Heart left ventricle (tissue), 16 donors: ENCODE measurements at places on chromosomes 5 and 9.

- H3K36me3 ChIP-seq: no peaks in the 10 kb centered on the region
- peaks cover 54% of the 10 kb centered on the region for H3K4me1 ChIP-seq
- H3K27me3 ChIP-seq: no peaks in the 10 kb centered on the region
- no peak overlapping the region for H3K4me3 ChIP-seq
- peak overlapping the region; percentile 35 for H3K27ac ChIP-seq
These were observed 72.0 kb downstream of the RETREG1 start for GRCh38 chr5:16544607-16545374.

DNA sequence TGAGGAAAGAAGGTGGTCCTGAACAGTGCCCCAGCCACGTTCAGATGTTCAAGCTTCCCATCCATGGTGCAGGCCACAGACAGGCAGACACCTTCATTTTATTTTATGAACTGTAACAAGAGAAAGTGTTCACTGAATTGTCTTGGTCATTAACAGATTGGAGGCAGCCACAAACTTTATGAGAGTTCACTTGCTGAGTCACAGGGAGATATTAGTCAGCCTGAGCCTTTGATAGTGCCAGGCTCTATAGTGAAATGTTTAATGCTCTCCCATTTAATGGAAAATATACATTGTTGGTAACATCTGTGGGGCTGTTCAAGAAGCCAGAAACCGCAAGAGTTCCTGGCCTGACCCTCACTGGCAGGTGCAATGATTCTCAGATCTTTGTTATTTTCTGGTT lies 237.0 kb downstream of the TENT4A start:
- H3K4me3 ChIP-seq: no peak overlapping the region
- no peak overlapping the region for H3K27ac ChIP-seq
- H3K36me3 ChIP-seq: no peaks in the 10 kb centered on the region

GRCh38 chr5:133108481-133108921 lies 56.7 kb downstream of the HSPA4 start:
- H3K36me3 ChIP-seq: peaks cover 17% of the 10 kb centered on the region
- H3K4me3 ChIP-seq: no peak overlapping the region
- no peak overlapping the region for H3K27ac ChIP-seq
- DNase-seq: no peak
- no peaks in the 10 kb centered on the region for H3K27me3 ChIP-seq

- DNase-seq: no peak
- no peaks in the 10 kb centered on the region for H3K4me1 ChIP-seq
- no peak overlapping the region for H3K27ac ChIP-seq
- no peak overlapping the region for H3K4me3 ChIP-seq
- no peaks in the 10 kb centered on the region for H3K27me3 ChIP-seq
These were observed 43.9 kb downstream of the CCDC125 start for GRCh38 chr5:69288688-69289087.

DNA sequence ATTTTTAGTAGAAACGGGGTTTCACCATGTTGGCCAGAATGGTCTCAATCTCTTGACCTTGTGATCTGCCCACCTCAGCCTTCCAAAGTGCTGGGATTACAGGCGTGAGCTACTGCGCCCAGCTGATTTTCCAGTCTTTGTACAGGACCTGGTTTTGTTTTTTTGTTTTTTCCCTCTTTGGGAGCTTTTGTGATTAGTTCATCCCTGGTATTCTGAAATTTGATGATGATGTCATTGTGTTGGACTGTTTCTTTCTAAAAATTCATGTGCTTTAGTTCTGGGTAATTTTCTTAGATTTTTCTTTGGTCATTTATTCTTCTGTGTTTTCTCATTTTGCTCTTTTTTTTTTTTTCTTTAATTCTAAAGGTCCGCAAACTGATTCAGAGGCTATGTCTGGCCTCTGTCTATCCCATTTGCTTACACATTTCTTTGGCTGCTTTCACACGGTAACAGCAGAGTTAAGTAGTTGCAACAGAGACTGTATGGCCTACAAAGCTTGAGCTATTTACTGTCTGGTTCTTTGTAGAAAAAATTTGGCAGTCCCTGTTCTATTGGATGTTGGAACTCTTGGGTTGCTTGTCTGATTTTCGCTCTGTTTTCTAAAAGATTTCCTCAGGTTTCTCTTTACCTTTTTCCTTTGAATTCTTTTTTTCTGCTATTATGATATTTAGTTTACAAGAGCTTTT lies 24.8 kb downstream of the STX17 start:
- no peaks in the 10 kb centered on the region for H3K4me1 ChIP-seq
- no peak for DNase-seq
- H3K4me3 ChIP-seq: no peak overlapping the region
- peaks cover 22% of the 10 kb centered on the region for H3K36me3 ChIP-seq
- no peak overlapping the region for H3K27ac ChIP-seq

- no peak for DNase-seq
- H3K27ac ChIP-seq: no peak overlapping the region
- H3K4me1 ChIP-seq: no peaks in the 10 kb centered on the region
- no peaks in the 10 kb centered on the region for H3K36me3 ChIP-seq
- H3K27me3 ChIP-seq: no peaks in the 10 kb centered on the region
- no peak overlapping the region for H3K4me3 ChIP-seq
These were observed 95.1 kb downstream of the AK8 start for GRCh38 chr9:132783006-132783405.

DNA sequence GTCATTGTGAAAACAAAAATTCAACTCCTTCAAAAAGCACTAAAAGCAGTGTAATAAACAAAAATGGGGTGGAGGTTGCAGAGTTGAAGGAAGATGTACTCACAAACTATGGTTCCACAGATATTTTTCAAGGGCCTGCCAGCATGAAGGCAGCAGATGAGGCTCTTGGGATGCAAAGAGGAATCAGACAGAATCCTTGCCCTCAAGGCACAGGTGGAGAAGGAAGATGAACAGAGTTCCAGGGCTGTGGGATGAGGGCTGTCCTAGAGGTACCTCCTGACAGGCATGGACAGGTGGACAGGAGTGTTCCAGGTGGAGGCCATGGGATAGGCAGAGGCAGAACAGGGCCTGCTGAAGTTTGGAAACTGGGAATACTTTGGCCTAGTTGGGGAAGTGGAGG lies 140.5 kb upstream of the ANKH start:
- H3K27me3 ChIP-seq: no peaks in the 10 kb centered on the region
- peaks cover 15% of the 10 kb centered on the region for H3K4me1 ChIP-seq
- no peak overlapping the region for H3K27ac ChIP-seq
- DNase-seq: no peak
- H3K36me3 ChIP-seq: no peaks in the 10 kb centered on the region

DNA sequence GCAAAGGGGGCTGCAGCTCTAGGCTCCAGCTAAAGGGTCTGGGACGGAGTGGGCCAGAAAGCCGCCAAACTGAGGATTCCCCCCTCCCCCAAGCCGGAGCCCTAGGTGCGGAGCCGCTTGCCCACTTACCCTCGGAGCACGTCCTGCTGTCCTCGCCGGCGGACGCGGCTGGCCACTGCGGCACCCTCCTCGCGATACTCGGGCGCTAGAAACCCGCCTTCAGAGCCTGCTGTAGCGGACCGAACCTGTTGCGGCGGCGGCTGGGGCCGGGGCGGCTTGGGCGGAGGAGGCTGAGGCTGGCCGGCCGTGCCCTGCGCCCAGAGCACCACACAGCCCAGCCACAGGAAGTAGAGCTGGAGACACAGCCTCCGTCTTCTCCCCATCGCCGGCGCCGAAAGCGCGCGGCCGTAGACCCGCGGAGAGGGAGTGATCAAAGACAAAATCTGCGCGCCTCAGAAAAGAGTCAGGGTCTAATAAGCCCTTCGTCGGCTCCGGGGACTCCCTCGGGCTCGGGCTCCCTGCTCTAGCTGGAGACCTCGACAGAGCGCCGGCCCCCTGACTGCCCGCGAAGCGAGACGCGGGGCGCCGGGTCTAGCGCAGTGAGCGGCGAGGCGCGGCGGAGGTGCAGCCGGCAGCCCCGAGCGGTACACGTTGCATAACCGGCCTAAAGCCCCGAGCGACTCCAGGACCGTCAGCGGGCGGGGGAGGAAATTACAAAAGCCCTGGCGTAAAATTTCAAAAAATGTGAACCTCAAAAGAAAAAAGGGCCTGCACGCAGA lies 635 bp downstream of the FBN2 start:
- peak overlapping the region; percentile 79 for H3K27ac ChIP-seq
- H3K27me3 ChIP-seq: peaks cover 44% of the 10 kb centered on the region
- H3K4me1 ChIP-seq: peaks cover 13% of the 10 kb centered on the region
- DNase-seq: peak; percentile 71
- peak overlapping the region; percentile 44 for H3K4me3 ChIP-seq
- no peaks in the 10 kb centered on the region for H3K36me3 ChIP-seq
